ENCODE measurements at places on chromosomes 13 and 19.

DNA sequence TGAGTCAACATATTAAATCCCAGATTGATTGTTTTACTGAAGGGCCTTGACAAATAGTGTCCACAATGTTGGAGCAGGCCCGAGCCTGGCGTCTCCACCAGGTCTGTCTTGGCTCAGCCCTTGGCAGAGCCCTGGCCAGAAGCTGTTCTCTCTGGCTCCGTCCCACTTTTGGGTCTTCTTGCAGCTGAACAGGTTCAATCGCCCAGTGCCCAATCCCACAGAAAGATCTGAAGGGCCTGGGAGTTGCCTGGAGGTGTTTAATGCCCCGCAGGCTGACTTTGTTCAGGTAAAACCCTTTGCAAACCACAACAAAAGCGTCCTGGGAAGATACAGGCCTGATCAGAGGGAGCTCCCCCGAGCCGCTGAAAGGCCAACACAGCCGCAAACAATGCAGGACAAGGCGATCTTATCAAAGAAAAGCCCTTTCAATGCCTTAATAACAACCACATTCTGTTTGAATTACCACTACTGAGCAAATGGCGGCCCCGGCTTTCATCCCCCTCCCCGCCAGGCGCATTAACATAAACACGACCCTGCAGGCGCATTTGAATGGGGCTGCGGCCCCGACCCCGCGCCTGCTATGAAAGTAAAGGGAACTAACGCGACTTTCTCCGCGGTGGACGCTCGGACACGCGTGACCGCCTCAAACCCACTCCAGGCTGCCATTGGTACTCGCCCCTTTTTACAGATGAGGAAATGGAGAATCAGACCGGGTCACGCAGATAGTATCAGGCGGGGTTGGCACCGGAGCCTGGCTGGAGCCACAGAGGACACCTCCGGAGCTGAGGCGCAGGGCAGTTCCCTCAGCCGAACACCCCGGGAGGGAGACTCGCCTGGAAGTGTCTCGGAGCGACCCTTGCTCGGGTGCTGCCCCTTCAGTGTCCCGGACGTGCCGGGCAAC lies 3.1 kb downstream of the CDX2 start:
- DNase-seq, result no peak

- peak; percentile 92 for DNase-seq
Measured at GRCh38 chr13:92838786-92839185, 387.8 kb upstream of the GPC6 start.

- peak; percentile 26 for DNase-seq
Measured at GRCh38 chr13:101398920-101399319, 17.4 kb downstream of the NALCN start.

DNA sequence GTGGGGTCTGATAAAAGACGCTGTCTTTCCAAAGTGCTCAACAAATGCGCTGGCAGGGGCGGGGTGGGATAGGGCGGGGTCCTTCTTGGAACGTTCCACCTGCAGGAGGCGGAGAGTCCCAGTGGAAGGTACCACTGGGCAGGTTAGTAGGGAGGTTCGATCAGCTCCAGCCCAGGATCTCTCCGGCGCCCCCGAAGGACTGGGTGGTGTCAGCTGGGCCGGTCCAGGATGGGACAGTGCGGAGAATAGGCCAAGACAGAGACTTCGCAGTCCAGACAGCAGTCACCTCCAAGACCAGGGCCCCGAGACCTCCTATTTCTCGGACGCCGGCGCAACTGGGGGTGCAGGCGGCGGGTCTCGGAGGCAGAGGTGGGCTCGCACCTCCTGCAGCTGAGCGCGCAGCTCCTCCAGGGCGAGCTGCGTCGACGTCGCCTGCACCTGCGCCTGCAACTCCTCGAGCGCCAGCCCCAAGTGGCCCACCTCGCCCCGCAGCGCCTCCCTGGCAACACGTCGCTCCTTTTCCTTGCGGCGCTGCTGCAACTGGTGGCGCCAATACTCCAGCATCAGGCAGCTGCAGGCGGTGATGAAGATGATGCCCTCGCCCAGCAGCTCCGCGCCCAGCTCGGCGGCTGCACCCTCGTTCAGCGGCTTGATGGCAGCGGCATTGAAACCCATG lies 21.6 kb downstream of the VASP start:
- DNase-seq, result no peak

DNA sequence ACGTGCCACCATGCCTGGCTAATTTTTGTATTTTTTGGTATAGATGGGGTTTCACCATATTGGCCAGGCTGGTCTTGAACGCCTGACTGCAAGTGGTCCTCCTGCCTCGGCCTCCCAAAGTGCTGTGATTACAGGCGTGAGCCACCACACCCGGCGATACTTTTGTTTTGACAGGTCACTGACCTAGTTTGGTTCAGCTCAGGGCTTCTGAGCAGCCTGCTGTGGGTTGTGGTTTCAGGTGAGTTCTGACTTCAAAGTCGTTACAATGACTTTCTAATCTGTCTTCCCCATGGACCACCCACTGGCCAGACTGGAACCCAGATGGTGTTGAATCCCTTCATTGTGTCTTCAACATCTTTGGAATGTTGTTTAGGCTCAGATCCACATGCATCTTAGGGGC lies 73.8 kb downstream of the TRPM4 start:
- DNase-seq, result no peak

DNA sequence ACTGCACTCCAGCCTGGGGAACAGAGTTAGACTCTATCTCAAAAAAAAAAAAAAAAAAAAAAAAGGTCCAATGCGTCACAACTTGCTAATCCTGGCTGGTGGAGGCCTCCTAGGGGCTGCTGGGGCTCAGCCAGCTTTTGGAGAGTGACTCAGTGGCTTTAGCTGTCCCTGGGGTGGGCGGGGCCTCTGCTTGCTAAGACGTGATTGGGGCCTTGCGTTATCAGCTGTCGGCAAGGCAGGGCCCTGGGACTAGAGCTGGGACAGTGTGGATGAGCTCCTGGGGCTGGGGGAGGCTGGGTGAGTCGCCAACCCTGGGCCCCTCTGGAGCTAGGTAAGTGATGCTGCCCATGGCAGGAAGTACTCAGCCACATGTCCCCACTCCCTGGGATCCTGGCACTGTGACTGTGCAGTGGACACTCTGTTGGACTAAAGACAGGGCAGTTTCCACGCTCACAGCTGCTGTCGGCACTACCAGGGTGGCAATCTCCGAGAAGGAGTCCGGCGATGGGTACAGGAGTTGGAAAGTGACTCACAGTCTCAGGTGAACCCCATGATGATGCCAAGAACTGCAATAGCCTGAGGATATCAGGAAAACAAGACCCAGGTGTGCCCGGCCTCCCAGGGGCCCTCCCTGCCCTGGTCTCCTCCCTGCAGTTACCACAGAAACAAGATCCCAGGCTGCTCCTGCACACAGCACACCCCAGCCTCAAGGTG lies 32.2 kb downstream of the F2RL3 start:
- DNase-seq, result peak; percentile 28

DNA sequence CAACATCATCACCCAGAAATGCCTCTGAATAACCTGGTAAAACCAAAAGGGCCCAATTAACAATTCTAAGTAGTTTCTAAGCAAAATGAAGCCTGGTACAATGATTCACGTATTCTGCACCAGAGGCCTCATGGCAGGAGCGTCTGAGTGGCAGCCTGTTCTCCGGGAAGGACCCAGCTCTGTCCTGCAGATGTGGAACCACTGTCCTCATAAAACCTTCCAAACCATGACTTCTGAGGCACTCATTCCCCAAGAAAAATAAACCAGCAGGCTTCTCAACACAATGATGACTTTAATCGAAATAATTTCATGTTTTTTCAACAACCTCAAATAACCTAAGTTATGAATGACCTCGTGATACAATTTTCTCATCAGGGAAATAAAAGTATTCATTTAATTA lies 89.9 kb downstream of the STK24 start:
- DNase-seq, result no peak

GRCh38 chr19:11881151-11881800 lies 6.3 kb upstream of the ZNF69 start:
- DNase-seq, result no peak

GRCh38 chr13:44565881-44566280 lies 10.2 kb downstream of the TSC22D1 start:
- DNase-seq, result no peak

DNA sequence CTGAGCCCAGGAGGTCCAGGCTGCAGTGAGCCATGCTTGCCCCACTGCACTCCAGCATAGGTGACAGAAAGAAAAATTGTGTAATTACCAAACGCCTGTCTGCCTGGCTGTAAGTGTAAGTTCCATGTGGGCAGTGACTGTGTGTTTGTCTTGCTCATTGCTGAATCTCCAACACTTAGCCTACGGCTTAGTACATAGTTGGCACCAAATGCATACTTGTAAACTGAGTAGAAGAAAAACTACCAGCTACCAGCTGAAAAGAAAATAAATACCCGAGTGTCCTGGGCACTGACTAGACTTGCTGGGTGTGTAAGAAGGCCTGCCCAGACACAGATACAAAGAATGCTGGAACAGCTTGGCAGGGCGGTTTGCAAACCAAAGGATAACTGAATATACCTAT lies 2.7 kb upstream of the CEBPG start:
- no peak for DNase-seq

DNA sequence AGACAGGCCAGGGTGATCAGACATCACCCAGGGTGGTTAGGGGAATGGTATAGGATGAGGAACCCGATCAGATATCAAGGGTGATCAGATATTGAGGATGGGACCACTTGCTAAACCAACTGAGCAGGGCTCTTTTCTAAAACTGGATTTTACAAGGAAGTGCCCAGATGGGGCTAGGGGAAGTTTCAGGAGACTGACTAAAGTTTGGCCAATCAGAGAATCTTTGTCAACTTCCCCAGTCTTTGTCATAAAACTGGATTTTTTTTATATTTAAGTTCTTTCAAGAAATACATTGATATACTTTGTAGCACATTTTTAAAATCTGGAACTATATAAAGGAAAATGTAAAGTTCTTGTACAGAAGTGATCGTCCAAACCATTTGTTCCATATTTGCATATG lies 30.5 kb upstream of the DLEU7 start:
- DNase-seq, result no peak

GRCh38 chr13:42498521-42498920 lies 75.4 kb upstream of the TNFSF11 start:
- no peak for DNase-seq

- DNase-seq, result no peak
Measured at GRCh38 chr13:51091839-51092238, 19.2 kb downstream of the C13orf42 start.

GRCh38 chr13:26705536-26705935 lies 55.0 kb downstream of the GPR12 start:
- DNase-seq, result no peak

- no peak for DNase-seq
Measured at GRCh38 chr19:3005345-3005744, 23.7 kb downstream of the TLE2 start.

DNA sequence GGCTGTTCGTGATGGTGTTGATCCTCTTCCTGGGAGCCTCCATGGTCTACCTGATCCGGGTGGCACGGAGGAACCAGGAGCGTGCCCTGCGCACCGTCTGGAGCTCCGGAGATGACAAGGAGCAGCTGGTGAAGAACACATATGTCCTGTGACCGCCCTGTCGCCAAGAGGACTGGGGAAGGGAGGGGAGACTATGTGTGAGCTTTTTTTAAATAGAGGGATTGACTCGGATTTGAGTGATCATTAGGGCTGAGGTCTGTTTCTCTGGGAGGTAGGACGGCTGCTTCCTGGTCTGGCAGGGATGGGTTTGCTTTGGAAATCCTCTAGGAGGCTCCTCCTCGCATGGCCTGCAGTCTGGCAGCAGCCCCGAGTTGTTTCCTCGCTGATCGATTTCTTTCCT lies 12.2 kb upstream of the C19orf33 start:
- DNase-seq, result no peak

DNA sequence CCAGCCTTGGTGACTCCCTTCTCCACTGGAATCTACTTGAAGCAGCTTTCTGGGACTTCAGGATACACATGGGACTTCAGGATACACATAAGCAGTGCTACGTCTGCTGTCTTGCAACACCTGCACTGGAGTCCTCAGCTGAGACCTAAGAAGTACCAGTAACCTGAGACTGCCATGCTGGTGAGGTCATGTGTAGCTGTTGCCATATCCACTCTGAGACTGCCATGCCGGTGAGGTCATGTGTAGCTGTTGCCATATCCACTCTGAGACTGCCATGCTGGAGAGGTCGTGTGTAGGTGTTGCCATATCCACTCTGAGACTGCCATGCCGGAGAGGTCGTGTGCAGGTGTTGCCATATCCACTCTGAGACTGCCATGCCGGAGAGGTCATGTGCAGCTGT lies 937.9 kb downstream of the EFNB2 start:
- no peak for DNase-seq

GRCh38 chr13:21984156-21984555 lies 313.3 kb downstream of the FGF9 start:
- DNase-seq, result no peak

DNA sequence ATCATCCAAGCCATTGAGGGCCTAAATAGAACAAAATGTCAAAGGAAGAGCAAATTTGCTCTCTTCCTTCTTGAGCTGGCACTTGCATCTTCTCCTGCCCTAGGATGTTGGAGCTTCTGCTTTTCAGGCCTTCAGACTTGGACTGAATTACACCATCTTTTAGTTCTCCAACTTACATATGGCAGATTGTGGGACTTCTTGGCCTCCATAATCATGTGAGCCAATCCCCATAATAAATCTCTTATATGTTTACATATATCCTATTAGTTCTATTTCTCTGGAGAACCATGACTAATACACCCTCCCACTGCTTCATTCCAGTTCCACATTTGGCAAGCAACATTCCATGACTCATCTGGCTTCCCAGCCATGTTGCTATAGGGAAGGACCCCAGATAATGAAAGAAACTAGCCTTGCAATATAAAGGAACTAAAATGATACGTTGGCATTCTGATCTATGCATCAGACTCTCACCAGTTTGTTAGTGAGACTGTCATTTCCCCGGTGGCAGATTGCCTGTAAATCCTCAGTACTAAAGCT lies 11.0 kb upstream of the ACOD1 start:
- DNase-seq, result peak; percentile 96

- DNase-seq, result no peak
Measured at GRCh38 chr19:58521651-58522050, 2.0 kb upstream of the ZBTB45 start.

- DNase-seq, result no peak
Measured at GRCh38 chr13:85261757-85262346, 537.4 kb downstream of the SLITRK6 start.

- DNase-seq, result no peak
Measured at GRCh38 chr13:46492946-46493345, 60.0 kb upstream of the LRCH1 start.

DNA sequence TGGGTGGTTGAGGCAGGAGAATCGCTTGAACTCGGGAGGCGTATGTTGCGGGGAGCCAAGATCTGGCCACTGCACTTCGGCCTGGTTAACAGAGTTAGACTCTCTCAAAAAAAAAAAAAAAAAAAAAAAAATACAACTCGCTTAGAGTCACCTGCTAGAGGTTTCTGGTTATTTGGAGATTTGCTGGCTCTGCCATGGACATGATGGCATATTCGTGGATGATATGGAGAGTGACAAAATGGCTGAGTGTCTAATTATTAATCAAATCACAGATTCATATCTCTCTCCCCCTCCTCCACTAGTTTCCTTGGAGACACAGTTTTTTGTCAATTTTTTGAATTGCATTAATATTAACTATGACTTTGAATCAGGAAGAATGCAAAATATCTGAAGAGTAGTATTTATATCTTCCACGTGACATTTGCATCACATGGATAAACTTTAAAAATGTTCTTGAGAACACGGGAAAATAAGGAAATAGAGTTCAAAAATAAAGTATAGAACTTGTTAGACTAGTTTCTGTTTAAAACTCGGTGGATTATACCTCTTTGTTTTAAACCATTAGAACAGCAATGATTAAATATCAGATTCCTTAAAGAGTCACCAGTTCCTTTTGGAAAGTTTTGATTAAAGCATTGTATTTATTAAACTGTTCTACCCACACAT lies 47.8 kb downstream of the KLF5 start:
- no peak for DNase-seq
